ENCODE measurements at places on chromosomes 7 and 10.

- no peak for DNase-seq
These were observed 787 bp downstream of the MAGI2 start for GRCh38 chr7:79452495-79453265.

- DNase-seq = no peak
These were observed 454.0 kb upstream of the SORCS1 start for GRCh38 chr10:107618504-107618994.

- no peak for DNase-seq
These were observed 3.3 kb upstream of the NPTX2 start for GRCh38 chr7:98613601-98614425.

DNA sequence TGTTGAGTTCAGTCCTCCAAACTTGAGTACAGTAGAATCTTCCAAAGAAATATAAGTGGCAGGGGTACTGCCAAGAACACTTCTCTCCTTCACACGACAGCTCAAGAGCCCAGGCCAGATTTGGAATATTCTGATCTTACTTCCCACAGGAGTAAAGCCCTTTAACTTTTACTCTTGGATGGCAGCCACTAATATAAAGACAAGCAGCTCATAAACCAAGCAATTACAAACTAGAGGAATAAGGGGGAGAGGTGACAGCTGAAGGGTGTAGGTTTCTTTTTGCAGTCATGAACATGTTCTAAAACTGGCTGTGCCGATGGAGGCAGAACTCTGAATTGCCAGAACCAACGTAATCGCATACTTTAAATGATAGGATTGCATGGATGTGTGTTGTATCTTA lies 74.8 kb downstream of the SVIL start:
- no peak for DNase-seq

DNA sequence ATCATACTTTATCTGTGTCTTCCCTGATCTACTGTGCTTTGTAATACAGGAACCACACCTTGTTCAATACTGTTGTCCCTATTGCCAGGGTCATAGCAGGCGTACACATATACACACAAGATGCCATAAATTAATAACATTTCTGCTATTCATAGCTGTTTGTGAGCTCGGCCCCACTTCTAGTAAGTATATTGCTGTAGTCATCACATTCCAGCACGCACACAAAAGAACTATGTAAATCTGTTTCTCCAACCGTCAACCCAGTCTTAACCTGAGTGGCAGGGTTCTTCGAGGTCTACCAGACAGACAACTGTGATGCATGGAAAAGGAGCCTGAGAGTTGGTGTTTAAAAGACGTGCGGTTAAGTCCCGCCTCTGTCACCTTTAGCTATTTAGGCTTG lies 5.7 kb upstream of the CACNB2 start:
- DNase-seq = no peak

DNA sequence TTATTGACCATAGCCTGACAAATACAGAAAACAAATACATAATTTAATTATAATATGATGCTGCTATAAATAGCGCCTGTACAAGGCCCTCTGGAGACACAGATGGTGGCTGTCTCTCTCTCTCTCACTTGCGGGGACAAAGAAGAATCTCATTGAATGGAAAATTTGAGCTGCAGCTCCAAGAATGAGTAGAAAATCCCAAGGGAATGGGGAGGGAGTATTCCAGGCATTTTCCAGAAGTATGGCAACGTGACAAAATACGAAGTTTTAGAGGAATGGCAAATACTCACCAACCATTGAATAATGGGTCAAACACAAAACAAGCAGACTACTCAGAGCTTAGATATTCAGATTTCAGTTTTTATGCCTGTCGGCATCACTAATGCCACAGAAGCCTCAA lies 179.9 kb downstream of the NRP1 start:
- DNase-seq = no peak

DNA sequence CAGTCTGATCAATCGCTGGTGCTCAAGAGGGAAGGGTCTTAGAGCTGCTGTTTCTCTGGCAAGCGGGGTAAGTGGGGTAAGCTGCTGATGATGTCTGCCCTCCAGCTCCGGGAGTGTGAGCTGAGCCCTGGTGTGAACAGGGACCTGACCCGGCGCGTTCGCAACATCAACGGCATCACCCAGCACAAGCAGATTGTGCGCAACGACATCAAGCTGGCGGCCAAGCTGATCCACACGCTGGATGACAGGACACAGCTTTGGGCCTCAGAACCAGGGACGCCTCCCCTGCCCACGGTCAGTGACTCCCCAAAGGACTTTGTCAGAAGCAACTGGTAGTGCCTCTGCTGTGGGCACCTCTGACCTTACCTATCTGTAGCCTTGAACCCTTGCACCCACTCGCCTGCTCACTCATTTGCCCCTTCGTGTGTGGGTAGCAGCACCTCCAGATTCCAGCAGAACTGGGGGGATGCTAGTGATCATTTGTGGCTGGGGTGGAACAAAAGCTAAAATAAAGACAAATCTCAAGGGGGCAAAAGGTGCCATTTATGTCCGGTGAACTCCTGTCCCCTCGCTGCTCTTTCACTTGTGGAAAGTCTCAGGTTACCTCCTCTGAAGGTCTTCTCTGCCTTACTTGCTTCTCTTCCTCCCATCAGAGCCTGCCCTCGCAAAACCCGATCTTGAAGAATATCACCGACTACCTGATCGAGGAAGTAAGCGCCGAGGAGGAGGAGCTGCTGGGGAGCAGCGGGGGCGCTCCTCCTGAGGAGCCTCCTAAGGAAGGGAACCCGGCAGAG lies 3.2 kb downstream of the UFSP1 start:
- no peak for DNase-seq

DNA sequence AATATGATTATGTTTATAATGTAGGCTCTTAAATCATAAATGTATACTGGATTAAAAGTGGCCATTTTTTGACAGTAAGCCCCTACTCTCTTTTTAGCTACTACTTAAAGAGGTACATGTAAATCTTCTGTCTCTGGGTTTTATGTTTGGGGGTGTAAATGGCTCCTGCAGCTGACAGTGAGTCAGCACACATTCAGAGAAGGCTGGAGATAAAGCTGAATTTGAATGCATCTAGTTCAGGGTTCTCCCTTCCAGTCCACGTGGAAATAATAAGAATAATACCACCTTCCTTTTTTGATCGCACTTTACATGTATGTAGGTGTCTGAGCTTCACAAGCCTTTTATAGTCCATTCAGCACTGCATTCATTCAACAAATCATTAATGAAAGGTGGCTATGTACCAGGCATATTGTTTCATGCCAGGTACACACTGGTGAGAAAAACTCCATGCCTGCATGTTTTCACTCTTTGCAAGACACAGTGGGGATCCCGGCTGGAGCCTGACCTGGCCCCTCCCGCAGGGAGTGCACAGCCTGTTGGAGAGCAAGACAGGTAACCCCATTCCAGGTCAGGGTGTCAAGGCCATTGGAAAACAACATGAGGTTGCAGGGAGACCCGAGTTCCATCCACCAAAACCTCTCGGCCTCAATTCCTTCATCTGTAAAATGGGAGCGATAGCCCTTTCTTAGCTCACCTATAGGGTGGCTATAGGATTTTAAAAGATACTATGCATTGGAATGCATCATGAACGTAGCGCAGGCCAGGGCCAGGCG lies 107.5 kb upstream of the ANLN start:
- DNase-seq = no peak

DNA sequence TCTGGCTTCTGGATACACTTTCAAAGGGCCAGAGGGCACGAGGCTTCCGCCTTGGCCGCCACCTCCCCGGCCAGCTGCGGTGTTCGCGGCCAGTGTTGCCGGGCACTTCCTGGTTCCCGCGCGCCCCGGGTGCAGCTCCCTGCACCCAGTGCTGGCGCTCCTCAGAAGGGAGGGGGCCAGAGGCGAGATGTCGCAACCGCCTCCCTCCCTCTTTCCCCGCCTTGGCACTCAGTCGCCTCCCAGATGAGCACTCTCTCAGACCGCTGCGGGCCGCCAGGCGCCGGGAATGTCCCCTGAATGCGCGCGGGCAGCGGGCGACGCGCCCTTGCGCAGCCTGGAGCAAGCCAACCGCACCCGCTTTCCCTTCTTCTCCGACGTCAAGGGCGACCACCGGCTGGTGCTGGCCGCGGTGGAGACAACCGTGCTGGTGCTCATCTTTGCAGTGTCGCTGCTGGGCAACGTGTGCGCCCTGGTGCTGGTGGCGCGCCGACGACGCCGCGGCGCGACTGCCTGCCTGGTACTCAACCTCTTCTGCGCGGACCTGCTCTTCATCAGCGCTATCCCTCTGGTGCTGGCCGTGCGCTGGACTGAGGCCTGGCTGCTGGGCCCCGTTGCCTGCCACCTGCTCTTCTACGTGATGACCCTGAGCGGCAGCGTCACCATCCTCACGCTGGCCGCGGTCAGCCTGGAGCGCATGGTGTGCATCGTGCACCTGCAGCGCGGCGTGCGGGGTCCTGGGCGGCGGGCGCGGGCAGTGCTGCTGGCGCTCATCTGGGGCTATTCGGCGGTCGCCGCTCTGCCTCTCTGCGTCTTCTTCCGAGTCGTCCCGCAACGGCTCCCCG lies at the start of gene FFAR4:
Gene FFAR4, plus strand, starts transcription at position 231 of the 842 bp plus-strand sequence. Its CDS starts 56 bp downstream, at position 287.
- DNase-seq = no peak

- no peak for DNase-seq
These were observed 139.4 kb downstream of the KCND2 start for GRCh38 chr7:120412139-120413050.

GRCh38 chr10:114042895-114043531 lies 653 bp upstream of the ADRB1 start:
- no peak for DNase-seq

DNA sequence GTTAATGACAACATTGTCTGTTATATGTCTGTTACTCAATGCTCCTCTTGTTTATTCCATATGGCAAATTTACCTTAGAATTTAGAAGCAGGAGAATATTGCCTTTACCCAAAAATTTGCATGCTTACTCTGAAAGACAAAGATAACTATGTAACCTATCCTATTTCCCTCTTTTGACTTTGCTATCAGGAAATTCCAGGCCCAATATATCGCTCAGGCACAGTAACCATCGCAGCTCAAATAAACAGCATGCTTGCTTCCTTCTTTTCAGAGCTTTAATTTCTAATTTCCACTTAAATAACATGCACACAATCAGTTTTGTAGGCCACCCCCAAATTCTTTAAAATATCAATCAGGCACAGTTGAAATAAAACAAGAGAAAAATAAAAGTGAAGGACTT lies 57.8 kb downstream of the EBLN1 start:
- no peak for DNase-seq

DNA sequence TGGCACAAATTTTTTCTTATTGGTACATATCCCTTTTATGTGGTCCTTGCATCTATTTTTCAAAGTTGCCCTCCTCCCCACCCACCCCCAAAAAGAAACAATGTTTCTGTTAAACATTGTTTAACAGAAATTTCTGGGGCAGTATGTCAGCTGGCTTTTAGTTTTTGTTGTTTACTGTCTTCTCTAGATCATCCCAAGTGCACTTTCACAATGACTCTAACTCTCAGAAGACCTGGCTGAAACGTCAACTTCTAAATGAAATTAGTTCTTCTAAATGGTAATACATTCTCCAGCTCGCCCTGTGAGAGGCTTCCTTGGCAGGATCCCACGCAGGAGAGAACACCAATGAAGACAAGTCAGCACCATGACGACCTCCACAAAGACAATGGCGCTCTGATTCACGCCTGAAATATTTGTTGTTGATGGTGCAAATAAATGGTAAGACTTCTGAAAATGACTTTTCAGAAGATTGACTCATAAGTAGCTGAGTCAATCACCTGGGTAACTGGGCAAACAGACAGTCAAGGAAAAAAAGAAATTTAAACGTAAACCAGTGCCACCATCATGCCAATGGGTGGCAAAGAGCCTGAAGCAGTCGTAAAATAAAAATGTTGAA lies 293.7 kb downstream of the FZD1 start:
- no peak for DNase-seq

DNA sequence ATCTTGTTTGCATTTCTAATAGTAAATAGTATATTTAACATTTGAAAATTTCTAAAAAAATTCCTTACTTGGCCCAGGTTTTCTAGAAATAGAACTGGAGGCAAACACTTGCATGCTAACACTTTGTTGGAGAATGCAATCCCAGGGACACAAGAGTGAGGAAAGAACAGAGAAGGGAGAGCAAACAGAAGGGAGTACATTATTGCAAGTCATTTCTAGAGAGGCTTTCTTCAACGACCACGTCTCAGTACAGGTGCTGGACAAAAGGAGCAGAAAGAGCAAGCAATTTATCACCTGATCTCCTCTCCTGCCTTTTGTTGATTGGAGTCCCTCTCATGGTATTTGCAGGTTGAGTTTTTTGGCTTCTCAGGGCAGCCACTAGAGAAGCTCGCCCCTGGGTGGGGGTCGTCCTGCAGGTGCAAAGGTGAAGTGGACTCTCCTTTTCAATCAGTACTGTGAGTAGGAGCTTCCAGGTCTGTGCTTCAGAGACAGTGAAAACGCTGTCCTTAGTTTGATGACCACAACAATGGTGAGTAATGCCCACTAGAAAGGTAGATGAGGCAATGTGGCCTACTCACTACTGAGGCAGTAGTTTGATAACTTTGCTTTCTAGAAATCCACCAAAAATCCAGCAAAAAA lies 5.2 kb downstream of the CPED1 start:
- no peak for DNase-seq

GRCh38 chr7:9958486-9958885 lies 1015.2 kb upstream of the PHF14 start:
- no peak for DNase-seq

DNA sequence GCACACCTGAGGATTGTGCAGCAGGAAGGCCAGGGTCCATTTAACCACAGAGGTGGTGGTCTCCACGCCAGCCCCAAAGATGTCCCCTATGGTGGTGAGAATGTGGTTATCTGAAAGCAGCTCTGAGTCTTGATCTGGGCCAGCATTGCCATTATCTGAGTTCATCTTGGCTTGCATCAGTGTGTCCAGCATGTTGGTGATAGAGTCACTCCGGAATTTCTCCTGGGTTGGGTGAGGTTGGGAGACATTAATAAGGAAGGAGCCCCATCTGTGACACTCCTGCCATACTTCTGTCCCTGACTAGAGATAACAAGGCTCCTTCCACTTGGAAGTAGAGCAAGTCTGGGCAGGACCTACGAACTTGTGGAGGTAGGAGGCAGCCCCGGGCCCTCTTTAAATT lies 4.2 kb downstream of the CYP17A1 start:
- no peak for DNase-seq
